ENCODE measurements at places on chromosomes 4 and X.
A peak's percentile ranks its signal among the peaks of the same experiment; 100 is the strongest.

DNA sequence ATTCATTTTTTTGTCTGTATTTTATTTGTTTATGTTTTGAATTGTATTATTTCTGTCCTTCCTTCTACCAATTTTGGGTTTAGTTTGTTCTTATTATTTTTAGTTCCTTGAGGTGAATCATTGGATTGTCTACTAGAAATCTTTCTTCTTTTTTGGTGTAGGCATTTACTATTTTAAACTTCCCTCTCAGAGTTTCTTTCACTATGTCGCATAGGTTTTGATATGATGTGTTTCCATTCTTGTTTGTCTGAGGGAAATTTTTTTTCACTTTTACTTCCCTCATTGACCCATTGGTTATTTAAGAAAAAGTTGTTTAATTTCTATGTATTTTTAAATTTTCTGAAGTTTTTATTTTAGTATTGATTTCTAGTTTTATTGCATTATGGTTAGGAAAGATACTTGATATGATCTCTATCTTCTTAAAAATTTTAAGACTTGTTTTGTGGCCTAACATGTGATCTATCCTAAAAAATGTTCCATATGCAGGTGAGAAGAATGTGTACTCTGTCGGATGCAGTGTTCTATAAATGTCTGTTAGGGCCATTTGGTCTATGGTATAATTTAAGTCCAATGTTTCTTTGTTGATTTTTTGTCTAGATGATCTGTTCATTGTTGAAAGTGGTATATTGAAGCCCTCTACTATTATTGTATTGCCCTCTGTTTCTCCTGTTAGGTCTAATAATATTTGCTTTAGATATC lies 68.8 kb downstream of the IL15 start:
- DNase-seq = no peak

DNA sequence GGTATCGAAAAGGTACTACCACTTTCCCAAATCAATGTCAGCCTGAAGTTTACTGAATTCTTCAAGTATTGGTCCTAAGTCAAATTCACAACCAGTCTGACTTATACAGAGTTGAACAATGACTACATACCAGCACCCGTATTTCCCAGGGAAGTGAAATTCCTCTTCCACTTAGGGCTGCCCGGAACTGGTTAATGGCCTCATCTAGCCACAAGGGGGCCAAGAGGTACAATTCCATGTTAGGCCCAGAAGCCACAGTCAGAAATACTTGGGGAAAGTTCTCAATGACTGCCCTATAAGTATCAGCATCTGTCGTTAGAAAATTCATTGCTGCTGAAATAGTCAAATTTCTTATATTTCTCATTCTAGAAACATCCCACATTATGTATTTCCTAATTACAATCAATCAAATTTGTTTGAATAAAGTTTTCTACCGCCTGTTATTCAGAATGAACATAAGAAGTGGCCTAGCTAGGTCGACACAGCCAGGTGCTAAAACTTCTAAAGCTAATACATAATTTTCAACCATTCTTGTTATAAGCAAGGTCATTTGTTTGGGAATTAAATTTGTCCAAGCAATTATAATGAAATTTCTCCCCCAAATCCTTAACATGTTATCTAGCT lies 5.6 kb upstream of the PCDH7 start:
- DNase-seq = no peak

- DNase-seq = no peak
Measured at GRCh38 chr4:72712997-72713396, 144.0 kb upstream of the ADAMTS3 start.

DNA sequence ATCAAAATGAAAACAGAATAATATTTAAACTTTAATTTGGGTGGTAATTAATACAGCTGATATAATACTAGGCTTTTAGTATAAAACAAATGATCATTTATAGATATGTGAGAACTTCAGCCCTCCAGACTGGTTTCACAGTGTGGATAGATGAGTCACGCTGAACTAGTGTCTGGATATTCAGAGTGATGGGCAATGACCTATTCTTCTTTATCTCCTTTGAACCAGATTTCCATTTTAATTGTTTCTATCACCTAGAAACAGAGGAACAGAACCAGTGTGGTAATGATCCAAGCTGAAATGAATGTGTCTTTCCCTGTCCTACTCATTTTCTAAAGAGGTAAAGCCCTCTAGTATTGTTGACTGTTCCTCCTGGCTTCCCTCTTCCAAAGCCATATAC lies 155.2 kb upstream of the GK2 start:
- DNase-seq = no peak

- DNase-seq = no peak
Measured at GRCh38 chr4:83112678-83113428, 1.7 kb downstream of the PLAC8 start.

- DNase-seq = peak; percentile 68
Measured at GRCh38 chr4:48779095-48779997, 733 bp downstream of the FRYL start.

- DNase-seq = no peak
Measured at GRCh38 chr4:61505773-61506685, 305.9 kb downstream of the ADGRL3 start.

- DNase-seq = no peak
Measured at GRCh38 chr4:175166020-175166419, 247.9 kb downstream of the ADAM29 start.
